ENCODE measurements at places on chromosomes 3 and 15.

- no peak for DNase-seq
These were observed 288.3 kb upstream of the LMCD1 start for GRCh38 chr3:8213286-8213685.

- no peak for DNase-seq
These were observed 35.7 kb downstream of the MGA start for GRCh38 chr15:41695750-41696436.

DNA sequence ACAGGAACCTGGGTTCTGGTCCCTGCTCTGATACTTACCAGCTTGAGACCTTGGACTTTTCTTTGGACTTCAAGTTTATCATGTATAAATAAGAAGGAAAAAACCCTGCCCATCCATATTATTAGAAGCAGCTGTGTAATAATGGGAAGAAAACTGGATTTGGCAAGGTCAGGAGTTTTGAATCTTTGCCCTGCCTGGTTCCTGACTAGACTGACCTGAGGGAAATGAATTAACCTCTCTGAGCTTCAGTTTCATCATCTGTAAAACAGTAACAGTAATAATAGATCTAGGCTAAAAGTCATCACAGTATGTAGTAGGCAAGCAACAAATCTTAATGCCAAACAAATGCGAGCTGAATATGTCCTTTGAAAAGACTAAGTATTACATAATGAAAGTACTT is 68.8 kb downstream of the FSIP1 start:
- DNase-seq = no peak

- no peak for DNase-seq
These were observed 79.2 kb downstream of the SEMA5B start for GRCh38 chr3:122948408-122948807.

DNA sequence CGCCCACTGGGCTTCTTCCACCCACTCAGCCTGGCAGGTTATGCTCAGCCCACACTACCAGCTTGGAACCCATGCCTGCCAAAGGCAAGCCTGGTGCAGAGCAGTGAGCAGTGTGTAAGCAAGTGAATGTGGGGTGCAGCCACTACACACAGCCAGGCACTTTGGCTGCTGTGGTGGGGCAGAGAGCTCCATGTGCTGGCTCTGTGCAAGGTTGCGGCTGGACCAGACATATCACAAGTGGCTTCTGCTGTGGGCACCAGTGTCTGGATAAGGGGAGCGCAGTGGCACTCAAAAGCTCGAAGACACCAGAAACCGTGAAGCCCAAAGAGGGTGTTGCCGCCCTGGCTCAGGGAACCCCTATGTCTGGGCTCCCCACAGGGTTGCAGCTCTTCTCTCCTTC is 563.7 kb downstream of the SI start:
- no peak for DNase-seq
